ENCODE measurements at places on chromosomes 2 and 18. TPM values are rescaled to one million over a fixed set of nuclear protein-coding genes. Genes with fewer than 3 reads are reported as not detected.

- no peak for DNase-seq
- H3K4me3 ChIP-seq: no peak overlapping the region
- peaks cover 8% of the 10 kb centered on the region for H3K36me3 ChIP-seq
- no peaks in the 10 kb centered on the region for H3K27me3 ChIP-seq
These were observed 216.9 kb downstream of the SRBD1 start for GRCh38 chr2:45394216-45394615.

DNA sequence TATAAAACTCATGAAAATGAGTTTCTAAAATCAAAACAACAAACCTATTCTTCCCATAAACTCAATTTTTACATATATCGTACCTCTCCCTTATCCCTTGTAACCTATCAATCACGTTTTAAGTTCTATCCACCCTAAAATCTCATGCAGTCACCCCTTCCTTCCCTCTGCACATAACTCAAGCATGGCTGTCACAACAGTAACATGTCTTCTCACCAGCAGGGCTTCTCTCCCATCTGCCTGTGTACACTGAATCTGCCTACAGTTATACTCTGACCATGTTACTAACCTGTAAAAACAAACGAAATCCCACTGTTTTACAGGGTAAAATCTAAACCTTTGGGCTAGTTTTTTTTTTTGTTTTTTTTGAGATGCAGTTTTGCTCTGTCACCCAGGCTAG is 68.2 kb downstream of the MAP4K3 start:
- H3K4me3 ChIP-seq: no peak overlapping the region
- H3K27me3 ChIP-seq: no peaks in the 10 kb centered on the region
- H3K4me1 ChIP-seq: no peaks in the 10 kb centered on the region
- peaks cover 8% of the 10 kb centered on the region for H3K36me3 ChIP-seq
- no peak overlapping the region for H3K27ac ChIP-seq

DNA sequence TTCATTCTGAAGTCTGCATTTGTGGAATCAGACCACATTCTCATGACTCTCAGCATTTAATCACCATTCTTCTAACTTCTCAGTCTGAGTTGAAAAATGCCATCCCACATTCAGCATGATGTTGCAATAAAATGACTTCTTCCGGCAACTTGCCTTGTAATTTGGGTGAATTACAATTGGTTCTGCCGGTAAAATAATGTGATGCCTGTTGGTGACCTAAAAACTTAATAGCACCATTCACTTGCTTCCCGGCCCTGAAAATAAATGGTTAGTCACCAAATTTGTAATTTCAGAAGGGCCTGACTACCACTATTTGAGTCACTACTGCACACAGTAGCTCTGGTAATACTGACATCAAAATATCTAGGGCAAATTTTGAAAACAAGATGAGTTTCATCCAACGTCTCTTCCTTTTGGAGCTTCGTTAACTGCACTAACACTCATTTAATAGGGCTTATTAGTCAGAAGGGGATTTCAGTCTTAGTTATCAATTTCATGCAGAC is 637.1 kb upstream of the CHAC2 start:
- H3K27me3 ChIP-seq: no peaks in the 10 kb centered on the region
- no peaks in the 10 kb centered on the region for H3K36me3 ChIP-seq
- no peak overlapping the region for H3K27ac ChIP-seq
- H3K4me3 ChIP-seq: no peak overlapping the region
- no peak for DNase-seq

DNA sequence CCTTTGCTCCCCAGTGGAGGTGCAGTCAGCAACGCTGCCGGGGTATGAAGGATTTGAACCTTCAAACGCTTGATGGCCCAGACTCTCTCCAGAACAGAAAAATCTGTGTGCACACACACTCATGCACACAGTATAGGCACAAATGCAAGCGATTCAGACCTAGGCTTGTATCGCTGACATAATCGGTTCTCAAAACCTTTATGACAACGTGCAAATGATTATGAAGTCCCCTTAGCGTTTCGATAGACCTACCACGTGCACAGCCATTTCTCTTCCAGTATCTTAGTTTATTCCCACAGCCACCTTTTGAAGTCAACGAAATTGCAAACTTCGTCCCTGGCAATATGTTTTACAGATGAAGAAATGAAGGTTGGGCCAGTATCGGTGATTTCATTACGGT is 138.9 kb upstream of the MYCN start:
- no peak for DNase-seq
- no peaks in the 10 kb centered on the region for H3K4me1 ChIP-seq
- no peak overlapping the region for H3K4me3 ChIP-seq
- H3K27ac ChIP-seq: no peak overlapping the region
- no peaks in the 10 kb centered on the region for H3K27me3 ChIP-seq

The MOGAT1 gene
- polyA plus RNA-seq: not detected

The ALK gene
- polyA plus RNA-seq: not detected

The UBE2F gene
- polyA plus RNA-seq: 51.1 TPM

The SPC25 gene
- polyA plus RNA-seq: not detected
